ENCODE measurements at places on chromosomes 7 and 10.

GRCh38 chr10:70458329-70459060 is 17.0 kb upstream of the NODAL start:
- peak; percentile 74 for DNase-seq

DNA sequence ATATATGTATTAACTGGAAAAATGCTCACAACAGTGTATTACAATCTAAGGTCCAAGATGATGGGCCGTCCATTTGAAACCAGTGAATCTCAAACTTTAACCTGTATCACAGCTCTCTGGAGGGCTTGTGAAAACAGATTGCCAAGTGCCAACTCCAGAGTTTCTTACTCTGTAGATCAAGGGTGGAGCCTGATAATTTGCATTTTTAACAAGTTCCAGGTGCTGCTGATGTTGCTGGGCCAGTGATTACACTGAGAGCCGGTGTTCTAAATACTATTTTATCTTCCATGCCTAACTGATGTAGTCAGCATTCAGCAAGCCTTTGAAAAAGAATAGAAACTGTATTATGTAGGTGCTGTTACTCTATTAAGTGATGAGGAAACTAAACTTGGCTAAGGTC is 269.9 kb upstream of the FERD3L start:
- no peak for DNase-seq

- no peak for DNase-seq
Observed at GRCh38 chr7:361680-362401, 71.9 kb downstream of the FOXL3 start.

- DNase-seq, result no peak
Observed at GRCh38 chr10:71268247-71268691, 50.8 kb upstream of the SLC29A3 start.

DNA sequence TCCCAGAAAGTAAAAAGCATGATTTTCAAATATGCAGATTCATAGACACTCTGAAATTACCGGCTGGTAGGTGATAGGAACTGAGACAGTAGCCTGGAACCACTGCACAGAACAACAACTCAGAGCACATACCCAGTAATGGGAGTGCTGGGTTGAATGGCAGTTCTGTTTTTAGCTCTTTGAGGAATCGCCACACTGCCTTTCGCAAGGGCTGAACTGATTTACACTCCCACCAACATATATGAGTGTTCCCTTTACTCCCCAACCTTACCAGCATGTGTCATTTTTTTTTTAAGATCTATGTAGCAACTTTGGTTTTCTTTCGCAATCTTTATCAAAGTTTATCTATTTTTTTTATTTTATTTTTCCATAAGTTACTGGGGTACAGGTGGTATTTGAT is 358.8 kb downstream of the CALN1 start:
- DNase-seq, result no peak

DNA sequence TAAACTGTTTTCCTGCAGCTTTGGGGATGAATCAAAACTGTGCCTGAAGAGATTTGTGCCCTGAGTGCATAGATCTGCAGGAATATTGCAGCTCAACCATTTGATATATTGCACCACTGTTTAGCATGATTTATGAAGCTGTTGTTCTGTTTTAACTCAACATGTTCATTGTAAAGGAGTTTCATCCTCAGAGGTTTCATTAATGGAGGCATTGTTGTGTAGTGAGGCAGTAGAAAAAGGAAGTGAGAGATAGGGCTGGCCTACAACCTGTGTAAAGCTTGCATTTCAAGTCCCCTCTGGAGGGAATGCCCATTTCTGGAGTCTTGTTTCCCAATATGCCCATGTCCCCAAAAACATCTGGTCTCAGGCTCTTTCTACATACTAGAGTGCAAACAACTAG is 67.5 kb downstream of the DNAJC12 start:
- DNase-seq, result no peak

GRCh38 chr7:3495530-3495929 is 194.5 kb downstream of the SDK1 start:
- DNase-seq, result no peak

DNA sequence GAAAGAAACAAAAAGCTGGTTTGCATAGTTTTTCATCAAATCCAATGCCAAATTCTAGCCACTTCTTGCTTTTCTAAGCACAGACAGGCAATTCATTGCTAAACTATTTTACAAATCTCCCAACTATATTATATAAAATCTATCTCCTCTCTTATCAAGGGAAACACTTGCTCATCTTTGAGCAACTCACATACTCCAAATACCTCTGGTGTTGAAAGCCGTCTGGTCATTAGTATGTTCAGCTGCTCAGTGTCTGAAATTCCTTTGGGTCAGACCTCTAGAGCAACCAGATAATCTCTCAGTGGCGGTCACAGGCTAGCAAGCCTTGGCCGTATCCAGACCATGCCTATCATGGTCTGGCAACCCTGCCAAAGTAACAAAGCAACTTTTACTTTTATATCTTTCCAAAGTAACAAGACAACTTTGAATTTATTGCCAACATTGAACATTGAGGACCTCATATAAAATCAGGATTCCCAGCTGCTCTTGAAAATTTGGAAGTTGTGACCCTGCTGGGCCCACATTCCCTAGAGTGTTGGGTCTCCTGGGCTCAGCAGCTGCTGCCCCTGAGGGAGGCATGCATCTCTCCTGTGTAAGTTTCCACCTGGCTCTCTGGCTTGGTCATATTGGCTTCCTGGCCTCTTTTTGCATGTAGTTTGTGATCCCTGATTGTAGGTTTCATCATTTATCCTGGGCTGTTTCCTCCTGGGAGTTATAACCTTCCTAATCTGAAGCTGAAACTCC is 56.8 kb upstream of the LANCL2 start:
- no peak for DNase-seq

GRCh38 chr7:17069146-17069545 is 187.4 kb upstream of the AGR3 start:
- DNase-seq, result no peak

DNA sequence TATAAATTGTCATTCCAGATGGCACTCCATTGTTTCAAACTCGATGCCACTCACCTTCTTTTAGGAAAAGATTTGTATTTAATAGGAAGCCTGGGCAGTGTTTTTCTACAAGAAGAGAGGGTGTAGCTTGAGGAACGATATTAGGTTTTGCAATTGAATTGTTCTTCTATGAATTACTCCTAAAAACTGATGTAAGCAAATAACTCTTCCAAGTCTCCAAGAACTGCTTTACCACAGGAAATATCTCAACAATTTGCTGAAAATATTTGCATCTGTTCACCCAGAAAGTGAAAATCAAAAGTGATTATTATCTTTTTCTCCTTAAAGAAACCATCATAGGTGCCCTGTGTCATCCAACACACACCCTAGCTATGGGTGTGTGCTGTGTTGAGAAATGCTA is 261.3 kb upstream of the MEOX2 start:
- DNase-seq, result no peak

GRCh38 chr10:60009276-60009675 is 102.9 kb upstream of the CCDC6 start:
- no peak for DNase-seq

DNA sequence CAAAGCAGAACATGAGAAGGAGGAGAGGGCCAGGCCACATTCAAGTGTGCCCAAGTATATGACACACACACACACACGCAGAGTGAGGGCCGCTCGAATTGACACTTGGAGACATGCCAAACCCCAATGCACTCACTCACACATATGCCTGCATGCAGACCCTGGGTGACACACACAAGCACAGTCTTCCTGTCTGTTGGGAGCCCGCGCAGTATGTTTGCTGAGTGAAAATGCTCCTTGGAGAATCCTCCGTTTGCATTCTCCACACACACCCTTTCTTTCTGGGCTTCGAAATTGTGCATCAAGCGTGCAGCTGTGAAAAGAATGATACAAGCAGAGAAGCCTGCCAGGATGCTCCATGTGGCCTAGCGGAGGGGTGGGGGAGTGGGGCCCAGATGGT is 120.9 kb downstream of the PLXNA4 start:
- no peak for DNase-seq

DNA sequence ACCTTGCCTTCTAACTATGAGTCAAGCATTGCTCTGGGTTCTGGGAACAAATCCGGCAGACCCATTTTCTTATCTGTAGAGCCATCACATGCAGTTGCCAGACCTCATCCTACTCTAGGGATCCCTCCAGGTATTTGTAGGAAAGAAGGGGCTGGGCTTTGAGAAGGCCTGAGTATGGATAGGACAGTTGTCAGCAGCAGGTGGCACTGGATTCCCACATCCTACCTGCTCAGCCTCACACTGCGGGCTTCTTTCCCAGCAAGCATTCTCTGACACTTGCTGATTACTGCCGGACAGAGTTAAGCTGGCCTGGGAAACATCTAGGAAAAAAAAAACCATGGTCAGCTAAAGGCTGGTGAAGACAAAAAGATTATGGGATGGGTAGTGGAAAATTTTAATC is 224.1 kb downstream of the CCSER2 start:
- no peak for DNase-seq

GRCh38 chr7:55124989-55125875 is 106.4 kb downstream of the EGFR start:
- no peak for DNase-seq

- no peak for DNase-seq
Observed at GRCh38 chr7:41659539-41659938, 43.4 kb downstream of the INHBA start.

DNA sequence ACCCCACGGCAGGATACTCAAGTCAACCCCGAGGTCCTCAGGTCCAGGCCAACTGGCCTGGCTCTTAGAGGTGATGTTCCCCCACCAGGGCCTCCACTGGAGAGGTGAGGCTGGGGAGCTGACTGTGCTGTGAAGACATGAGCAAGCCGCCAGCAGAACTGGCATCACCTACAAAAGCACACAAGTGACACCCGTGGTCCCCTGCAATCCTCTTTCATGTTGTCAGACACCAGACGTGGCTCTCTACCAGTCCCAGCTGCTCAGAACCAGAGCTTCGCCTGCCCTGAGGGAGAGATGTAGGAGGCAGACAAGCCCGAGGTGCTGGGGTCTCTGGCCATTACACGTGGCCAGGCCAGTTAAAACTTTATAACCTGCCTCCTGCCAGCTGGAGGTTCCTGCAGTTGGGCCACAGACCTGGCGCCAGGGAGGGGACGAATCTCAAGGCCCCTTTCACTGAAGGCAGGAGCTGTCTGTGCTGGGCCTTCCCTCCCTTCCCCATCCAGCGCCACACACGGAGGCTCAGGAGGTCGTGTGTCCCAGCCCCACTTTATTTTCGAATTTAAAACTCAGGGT is 2.2 kb downstream of the COMTD1 start:
- DNase-seq, result no peak

DNA sequence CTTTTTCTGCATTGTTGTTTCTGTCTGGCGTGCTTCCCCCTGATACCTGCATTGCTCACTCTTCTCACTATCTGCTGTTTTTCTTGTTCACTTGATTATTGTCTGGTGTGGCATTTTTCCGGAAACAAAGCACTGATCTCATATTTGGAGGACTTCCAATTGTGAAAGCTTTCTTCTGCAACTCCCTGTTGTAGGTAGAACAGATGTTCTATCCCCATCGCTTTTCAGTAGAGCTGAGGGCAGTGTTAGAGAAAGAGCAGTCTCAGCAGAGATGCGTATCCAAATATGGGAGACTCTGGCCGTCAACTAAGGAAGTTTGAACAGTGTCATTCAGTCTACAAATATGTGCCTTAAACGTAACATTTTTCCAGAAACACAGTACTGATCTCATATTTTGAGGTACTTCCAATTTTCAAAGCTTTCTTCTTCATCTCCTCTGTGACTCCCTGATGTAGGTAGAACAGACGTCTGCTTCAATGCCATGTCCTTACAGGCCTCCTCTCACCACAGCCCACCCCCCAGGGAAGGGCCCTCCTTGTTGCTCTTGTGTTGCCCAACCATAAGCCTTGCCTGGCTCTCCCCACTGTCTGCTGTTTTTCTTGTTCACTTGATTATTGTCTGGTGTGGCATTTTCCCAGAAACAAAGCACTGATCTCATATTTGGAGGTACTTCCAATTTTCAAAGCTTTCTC is 27.1 kb upstream of the GJD4 start:
- no peak for DNase-seq

- DNase-seq, result no peak
Observed at GRCh38 chr10:115082506-115082905, 10.7 kb upstream of the ATRNL1 start.

DNA sequence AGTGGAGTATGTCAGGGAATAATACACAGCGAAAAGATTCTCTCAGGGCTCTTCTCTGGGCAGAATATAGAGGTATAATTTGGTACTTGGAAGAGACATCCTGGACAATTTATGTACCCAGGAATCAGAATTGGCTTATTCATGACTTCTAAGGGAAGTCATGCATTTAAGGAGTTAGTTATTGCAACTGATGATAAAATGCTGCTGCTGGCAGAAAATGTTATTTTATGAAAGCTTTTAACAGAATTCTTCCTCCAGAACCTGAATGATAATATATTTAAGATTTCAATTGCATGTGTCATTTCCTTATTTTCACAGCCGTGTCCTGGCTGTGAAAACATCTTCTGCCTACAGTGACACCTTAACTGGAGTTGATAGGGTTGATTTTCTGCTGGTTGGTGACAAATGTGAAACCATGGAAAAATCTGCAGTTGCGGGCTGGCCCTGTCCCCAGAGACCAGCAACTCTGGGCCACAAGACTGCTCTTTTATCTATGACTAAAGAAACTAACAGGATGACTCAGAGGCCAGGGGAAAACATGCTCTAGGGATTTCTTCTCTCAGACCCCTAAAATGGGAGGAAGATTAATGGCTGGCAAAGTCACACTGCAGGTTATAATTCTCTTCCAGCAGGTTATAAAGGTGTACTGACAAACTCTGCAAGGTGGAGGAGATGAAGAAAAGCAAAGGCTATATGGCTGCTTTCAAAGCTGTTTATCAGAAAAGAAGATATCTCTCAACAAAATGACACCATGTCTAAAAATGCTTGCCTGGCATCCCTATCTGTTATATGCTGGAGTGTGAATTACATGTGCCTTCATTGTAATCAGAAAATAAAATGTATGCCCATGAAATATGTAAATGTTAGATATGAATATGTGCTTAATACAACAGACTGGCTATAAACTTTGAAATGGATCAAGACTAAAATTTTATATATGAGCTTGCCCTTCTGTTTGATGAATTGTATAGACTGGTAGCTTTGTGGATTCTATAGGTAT is 12.1 kb upstream of the TRUB1 start:
- DNase-seq, result no peak
